Activated T-cell treated with anti-CD3 and anti-CD28 coated beads, Interleukin-2, amount 50 U/mL, for 1 hour (primary cell): ENCODE measurements at places on chromosomes 2 and 18.

GRCh38 chr18:3048121-3048520, 35.2 kb upstream of the LPIN2 start:
- DNase-seq: no peak

DNA sequence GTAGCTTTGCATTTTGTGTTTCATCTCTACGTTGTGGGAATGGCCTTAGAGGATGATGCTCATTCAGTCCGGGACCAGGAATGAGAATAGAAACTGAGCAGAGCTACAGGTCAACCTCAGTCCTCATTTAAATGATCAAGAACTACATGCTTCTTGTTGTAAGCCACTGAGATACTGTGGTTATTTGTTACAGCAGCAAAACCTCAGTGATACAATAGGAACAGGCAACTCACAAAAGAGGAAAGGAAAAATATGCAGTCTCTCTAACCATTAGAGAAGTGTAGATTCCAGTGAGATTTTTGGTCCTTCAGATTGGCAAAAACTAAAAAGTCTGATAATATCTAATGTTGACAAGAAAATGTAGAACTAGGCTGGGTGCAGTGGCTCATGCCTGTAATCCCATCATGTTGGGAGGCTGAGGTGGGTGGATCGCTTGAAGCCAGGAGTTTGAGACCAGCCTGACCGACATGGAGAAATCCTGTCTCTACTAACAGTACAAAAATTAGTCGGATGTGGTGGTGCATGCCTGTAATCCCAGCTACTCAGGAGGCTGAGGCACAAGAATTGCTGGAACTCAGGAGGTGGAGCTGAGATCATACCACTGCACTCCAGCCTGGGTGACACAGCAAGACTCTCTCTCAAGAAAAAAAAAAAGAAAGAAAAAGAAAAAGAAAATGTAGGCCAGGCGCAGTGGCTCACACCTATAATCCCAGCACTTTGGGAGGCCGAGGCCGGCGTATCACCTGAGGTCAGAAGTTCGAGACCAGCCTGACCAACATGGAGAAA, 13.3 kb downstream of the CHCHD5 start:
- DNase-seq: no peak

- DNase-seq: no peak
Measured at GRCh38 chr2:146119586-146119985, 1599.7 kb upstream of the ZEB2 start.

GRCh38 chr18:78820161-78820834, 159.3 kb upstream of the SALL3 start:
- DNase-seq: no peak

DNA sequence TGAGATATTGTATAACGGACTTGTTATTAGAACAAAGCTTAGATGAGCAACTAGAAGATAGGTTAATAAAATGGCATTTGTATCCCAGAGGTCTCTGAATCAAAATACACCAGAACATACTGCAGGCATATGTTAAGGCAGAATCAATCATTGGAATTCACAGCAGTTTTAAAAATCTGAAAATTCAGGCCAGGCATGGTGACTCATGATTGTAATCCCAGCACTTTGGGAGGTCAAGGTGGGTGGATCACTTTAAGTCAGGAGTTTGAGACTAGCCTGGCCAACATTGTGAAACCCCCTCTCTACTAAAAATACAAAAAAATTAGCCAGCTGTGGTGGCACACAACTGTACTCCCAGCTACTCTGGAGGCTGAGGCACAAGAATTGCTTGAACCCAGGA, 405.2 kb downstream of the ZEB2 start:
- DNase-seq: no peak

DNA sequence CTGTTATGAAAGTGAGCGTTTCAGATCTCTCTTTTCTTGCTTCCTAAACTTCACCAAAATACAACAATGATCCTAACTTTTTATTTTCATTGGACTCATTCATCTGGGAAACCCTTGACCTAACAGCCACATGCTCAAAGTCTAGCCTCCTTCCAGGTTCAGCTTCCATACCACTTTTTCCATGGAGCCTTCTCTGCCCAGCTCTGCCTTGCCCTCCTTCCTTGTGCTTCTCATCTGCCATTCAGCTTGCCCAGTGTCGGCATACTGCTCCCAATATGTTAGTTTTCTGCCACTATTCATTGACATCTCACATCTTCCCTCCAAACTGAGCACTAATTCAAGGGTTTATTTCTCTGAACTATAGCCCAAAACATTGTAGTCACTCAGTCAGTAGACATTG, 214.7 kb downstream of the RAD51AP2 start:
- DNase-seq: no peak

DNA sequence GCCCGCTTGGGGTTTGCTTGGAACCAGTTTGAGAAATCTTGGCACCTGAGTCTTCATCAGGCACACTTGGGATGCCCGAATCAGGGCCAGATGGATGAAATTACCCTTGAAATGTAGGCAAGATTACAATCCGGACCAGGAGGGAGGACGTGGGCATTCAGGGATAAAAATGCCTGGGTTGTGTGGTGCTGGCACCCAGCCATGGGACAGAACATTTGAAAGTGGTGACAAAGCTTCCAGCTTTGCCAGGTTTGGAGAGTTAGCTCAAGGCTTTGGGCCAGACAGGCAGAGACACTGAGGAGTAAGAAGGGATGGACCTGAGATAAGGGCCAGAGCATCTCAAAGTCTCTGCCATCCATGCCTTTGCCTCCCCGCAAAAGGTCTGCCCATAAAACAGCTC, 182.2 kb downstream of the TTC32 start:
- no peak for DNase-seq

- no peak for DNase-seq
Measured at GRCh38 chr2:198702796-198703195, 754.9 kb downstream of the SATB2 start.

GRCh38 chr2:165815299-165816141, 21.5 kb upstream of the GALNT3 start:
- DNase-seq: no peak

DNA sequence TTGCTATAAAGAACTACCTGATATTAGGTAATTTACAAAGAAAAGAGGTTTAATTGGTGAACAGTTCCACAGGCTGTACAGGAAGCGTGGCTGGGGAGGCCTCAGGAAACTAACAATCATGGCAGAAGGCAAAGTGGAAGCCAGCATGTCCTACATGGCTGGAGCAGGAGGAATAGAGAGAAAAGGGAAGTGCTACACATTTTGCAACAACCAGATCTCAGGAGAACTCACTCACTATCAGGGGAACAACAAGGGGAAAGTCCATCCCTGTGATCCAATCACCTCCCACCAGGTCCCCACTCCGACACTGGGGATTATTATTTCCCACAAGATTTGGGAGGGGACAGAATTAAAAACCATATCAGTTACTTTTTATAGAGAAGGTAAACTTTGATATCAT, 273.5 kb upstream of the MMADHC start:
- no peak for DNase-seq

DNA sequence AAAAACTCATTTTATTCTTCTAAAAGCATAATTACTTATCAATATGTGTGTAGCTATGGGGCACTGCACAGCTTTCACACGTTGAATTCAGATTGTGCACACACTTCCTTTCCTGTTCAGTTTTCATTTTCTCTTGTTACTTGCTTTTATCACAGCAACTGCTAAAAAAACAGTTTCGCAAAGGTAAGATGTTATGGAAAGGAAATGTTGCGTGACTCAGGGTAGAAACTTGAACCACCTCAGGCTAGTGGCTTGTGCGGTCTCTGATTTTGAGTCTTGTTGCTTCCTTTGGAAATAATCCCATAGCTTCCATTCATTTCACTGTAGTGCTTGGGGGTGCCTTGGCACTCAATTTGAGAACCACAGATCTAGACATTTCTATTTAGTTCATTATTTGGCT, 171.9 kb downstream of the FMNL2 start:
- DNase-seq: no peak

DNA sequence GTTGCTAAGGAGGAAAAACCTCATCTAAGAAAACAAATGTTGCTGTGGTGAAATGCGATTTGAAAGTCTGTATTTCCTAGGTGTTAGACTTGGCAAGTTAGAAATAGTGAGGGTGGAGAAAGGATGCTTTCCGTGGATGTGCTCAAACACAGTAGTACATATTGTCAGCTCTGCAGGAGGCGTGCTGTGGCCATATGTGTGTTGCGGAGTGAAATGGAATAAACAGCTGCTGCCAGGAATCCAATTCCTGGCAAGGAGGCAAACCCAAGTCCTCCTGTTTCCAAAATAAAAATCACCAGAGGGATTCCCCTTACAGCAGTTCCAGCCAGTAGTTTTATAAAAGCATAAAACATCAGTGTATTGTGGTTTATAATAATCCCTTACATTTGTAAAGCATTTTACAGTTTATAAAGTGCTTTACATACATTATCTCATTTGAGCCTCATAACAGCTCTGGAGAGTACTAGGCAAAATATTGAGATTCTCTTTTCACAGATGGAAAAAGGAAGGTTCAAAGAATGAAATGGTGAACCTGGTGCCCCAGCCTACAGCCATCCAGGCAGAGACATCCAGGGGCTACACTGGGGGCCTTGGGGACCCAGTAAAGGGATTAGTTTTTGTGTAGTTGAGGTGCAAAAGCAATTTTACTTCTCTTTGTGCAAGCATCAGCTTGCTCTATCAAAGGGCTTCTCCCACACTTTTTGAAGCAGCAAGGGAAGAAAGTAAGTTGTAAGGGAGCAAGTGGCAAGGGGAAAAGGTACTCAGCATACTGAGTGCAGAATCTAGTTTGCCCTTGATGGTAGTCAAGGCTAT, 206.0 kb downstream of the AGPS start:
- DNase-seq: no peak

DNA sequence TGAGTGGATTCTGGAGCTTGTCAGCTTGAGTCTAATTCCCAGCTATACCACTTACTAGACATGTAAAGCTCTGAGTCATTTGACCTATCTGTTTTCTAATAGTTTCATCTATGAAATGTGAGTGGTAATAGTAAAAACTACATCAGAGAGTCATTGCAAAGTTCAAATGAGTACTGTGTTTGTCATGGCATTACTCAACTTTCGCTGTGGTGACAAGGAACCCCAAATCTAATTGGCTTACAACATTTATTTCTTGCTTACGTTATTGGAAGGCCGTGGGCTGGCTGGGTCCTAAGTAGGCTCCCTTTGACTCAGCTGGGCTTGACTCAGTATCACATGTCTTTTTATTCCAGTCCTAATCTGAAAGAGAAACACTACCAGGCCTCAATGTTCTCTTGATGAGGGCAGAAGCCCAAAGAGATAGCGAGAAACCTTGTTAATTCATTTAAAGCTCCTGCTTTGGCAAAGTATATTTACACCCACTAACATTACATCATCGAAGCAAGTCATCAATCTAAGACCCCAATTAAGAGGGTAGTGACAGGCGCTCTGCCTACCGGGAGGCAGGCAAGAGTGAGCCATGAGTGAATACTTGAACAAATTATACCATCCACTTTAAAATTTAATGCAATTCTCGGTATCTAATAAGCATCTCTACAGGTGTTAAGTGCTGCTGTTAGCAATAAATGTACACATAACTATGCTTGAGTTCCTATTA, 431.8 kb upstream of the SPHKAP start:
- DNase-seq: no peak
